HAP-1 (cell line): ENCODE measurements at places on chromosomes 7 and 10.

DNA sequence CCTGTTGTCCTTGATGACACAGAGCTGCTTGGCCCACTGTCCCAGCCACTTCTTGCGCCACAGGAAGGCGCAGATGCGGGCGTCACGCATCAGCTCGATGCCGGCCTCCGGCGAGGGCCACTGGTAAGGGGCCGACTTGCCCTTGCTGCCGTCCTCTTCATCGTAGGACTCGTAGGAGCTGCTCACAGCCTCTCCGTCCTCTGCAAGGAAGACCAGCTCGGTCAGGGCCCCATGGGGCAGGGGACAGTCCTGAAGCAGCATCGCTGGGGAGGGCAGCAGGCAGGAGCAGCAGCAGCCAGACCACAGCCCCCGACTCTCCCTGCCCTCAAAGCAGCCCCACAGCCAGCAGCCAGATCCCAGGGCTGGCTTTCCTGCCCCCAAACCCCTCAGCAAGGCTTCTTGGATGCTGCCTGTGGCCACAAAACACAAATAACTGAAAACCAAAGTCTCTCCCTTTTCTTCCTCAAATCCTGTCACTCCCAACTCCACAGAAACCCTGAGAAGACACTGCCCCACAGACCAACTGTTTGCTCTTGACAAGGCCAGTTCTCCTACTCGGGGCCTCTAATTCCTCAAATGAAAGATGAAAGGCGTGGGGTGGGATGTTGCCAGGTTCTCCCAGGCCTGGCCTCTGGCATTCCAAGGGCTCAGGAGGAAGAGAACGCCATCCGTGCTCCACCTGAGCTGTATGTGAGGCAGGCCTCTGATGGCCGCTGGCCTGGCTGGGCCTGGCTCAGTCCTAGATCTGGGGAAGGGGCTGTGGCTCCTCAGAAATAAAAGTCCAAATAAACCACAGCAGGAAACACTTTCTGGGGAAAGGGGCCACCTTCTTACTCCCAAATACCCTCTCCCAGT, 76.7 kb downstream of the VWA2 start:
- DNase-seq = no peak

GRCh38 chr7:84492098-84493034, 297.8 kb upstream of the SEMA3A start:
- no peak for DNase-seq

GRCh38 chr10:86931872-86932271, 25.5 kb downstream of the MMRN2 start:
- no peak for DNase-seq

GRCh38 chr7:6256677-6257535, 15.5 kb downstream of the CYTH3 start:
- no peak for DNase-seq

DNA sequence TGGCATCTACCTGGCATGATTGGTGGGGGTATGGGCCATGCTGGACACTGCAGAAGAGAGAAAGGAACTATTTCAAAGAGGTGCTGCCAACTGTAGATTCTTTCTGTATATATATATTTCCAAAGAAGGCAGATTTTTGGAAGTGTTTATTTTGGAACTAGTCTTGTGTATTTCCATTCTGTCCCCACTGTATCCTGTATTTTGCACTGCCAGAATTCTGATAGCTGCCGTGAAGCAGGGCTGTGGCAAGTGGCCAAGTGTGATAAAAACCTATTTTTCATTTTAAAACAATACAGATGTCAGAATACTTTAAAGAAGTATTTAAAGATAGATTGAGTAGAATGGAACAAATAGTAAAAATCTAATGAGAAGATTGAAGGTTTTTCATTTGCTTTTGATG, 17.1 kb downstream of the MCU start:
- no peak for DNase-seq

- no peak for DNase-seq
Measured at GRCh38 chr10:377228-377627, 242.0 kb downstream of the ZMYND11 start.

- no peak for DNase-seq
Measured at GRCh38 chr7:114415064-114415989, 712 bp downstream of the FOXP2 start.

- DNase-seq = no peak
Measured at GRCh38 chr7:151575410-151575809, 55.7 kb upstream of the RHEB start.

GRCh38 chr7:2350861-2351260, 3.8 kb upstream of the EIF3B start:
- no peak for DNase-seq
